ENCODE measurements at places on chromosomes 13 and 19.

- no peak for DNase-seq
- no peaks in the 10 kb centered on the region for H3K27me3 ChIP-seq
- no peaks in the 10 kb centered on the region for H3K4me1 ChIP-seq
- no peak overlapping the region for H3K4me3 ChIP-seq
- no peak overlapping the region for H3K27ac ChIP-seq
Observed at GRCh38 chr13:66926851-66927524, 303.1 kb downstream of the PCDH9 start.

DNA sequence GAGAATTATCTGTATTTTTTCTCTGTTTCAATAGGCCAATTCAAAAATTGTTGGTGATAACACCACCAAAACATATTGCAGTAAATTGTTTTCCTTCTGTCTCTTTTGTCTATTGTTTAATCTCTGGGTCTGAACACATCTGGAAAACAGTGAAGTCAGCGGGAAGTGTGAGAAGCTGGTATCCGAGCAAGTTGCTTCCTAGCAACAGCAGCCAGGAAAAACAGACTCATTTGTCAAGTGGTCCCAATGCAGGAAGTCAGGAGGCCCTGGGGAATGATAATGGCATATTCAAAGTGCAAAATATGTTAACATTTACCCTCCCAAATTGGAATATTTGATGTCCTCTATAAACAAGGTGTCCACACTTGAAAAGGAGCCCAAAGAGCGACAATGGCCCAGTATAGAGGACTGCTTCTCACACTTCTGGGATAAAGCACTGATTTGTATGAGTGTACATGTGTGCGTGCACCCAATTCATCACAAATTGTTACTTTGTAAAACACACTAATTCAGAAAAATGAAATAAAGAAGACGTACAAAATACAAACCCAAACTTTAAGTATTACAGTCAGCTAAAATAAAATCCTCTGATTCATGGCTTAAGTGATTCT lies 515.0 kb downstream of the TBC1D4 start:
- H3K36me3 ChIP-seq: no peaks in the 10 kb centered on the region
- H3K4me3 ChIP-seq: no peak overlapping the region
- no peak for DNase-seq
- H3K27ac ChIP-seq: no peak overlapping the region
- H3K27me3 ChIP-seq: no peaks in the 10 kb centered on the region
- no peaks in the 10 kb centered on the region for H3K4me1 ChIP-seq

DNA sequence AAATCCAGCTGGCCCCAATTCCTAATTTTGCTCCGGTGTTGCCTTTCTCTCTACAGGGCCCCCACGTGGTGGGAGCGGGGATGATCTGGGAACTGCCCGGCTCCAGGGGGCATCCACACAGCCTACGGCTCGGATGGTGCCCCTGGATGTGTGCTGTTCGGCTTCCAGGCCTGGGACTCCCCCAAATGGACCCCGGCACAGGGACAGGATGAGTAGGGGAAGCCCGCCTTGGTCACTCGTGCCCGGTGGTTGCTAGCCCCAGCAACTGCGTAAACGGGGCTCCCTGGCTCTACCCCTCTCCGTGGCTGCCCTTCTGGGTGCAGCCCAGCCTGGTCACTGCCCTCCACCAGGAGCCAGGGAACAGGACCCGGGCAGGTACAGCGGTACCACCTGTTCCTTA lies 111.5 kb downstream of the TEX26 start:
- no peaks in the 10 kb centered on the region for H3K27me3 ChIP-seq
- peaks cover 41% of the 10 kb centered on the region for H3K4me1 ChIP-seq
- H3K36me3 ChIP-seq: no peaks in the 10 kb centered on the region

DNA sequence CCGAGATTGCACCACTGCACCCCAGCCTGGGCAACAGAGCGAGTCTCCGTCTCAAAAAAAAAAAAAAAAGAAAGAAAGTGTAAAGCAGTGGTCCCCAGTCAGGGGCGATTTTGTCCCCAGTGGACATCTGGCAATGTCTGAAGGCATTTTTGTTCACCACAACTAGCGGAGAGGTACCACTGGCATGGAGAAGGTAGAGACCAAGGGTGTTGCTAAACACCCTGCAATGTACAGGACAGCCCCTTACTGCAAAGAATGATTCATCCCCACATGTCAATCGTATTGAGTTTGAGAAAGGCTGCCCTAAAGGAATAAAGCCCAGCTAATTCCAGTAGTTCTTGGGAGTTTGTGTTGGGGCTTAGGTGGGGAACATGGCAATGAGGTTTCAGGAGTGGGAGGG lies 38.7 kb downstream of the CYP4F2 start:
- no peaks in the 10 kb centered on the region for H3K36me3 ChIP-seq
- H3K4me3 ChIP-seq: no peak overlapping the region
- no peaks in the 10 kb centered on the region for H3K27me3 ChIP-seq
- H3K27ac ChIP-seq: no peak overlapping the region

DNA sequence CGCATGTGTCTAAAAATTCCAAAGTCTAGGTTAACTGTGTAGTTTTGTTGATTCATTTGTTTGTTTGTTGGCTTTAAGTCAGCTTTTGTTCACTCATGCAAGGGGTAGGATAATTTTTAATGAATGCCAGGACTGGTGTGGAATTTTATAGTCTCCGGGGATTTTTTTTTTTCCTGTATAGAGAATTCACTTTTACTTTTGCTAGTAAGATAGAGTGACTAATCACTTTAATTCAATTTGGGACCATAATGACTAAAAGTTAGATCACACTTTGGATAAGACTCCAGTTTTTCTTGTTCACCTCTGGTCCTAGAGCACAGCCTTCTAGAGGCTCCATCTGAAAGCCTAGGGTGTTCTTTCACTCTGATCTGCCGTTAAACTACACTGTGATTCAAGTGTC lies 1690.0 kb downstream of the PCDH9 start:
- H3K27me3 ChIP-seq: no peaks in the 10 kb centered on the region
- DNase-seq: no peak
- H3K4me1 ChIP-seq: no peaks in the 10 kb centered on the region
- H3K36me3 ChIP-seq: no peaks in the 10 kb centered on the region
- no peak overlapping the region for H3K27ac ChIP-seq
- no peak overlapping the region for H3K4me3 ChIP-seq

DNA sequence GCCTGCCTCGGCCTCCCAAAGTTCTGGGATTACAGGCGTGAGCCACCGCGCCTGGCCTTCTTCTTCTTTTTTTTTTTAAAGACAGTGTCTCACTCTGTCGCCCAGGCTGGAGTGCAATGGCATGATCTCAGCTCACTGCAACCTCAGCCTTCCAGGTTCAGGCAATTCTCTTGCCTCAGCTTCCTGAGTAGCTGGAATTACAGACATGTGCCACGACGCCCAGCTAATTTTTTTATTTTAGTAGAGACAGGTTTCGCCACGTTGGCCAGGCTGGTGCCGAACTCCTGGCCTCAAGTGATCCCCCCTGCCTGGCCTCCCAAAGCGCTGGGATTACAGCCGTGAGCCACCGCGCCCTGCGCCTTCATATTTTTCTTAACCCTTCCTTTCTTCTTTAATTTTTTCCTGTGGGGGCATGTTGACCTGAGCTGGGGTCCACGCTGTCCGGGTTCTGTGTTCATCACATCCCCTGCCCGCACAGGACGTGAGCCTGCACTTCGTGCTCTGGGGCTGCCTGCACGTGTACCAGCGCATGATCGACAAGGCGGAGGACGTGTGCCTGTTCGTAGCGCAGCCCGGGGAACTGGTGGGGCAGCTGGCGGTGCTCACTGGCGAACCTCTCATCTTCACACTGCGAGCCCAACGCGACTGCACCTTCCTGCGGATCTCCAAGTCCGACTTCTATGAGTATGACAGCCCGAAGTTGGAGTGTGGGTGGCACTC lies 14.1 kb downstream of the PNPLA6 start:
- H3K4me3 ChIP-seq: no peak overlapping the region
- H3K27me3 ChIP-seq: no peaks in the 10 kb centered on the region
- H3K27ac ChIP-seq: no peak overlapping the region
- DNase-seq: no peak
- no peaks in the 10 kb centered on the region for H3K4me1 ChIP-seq
- no peaks in the 10 kb centered on the region for H3K36me3 ChIP-seq

DNA sequence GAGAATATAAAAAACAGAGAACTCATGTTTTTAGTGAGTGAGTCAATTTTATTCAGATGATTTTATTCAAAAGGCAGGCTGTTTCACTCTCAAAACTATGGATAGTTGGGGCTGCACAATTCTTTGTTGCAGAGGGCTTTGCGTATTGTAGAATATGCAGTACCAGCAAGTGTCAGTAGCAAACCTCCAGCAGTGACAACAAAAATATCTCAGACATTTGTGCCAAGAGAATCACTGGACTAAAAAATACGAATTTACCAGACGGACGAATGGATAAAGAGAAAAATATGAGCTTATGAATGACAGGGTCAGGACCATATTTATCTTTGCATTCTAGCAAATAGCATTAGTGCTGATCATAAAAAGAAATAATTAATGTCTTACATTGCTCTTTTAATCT lies 359.1 kb downstream of the FGF14 start:
- H3K4me3 ChIP-seq: no peak overlapping the region
- H3K27ac ChIP-seq: no peak overlapping the region
- H3K4me1 ChIP-seq: no peaks in the 10 kb centered on the region
- DNase-seq: no peak

DNA sequence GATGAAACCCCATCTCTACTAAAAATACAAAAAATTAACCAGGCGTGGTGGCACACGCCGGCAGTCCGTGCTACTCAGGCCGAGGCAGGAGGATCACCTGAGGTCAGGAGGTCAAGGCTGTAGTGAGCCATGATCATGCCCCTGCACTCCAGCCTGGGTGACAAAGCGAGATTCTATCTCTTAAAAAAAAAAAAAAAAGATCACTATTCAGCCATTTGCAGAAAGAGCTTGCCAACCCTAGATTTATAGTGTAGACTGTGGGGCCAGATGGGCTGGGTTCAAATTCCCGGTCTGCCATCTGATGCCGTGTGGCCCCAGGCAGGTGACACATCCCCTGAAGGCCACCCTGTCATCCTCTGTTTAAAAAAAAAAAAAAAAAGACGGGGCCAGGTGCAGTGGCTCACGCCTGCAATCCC lies 28.9 kb downstream of the SMIM24 start:
- no peak overlapping the region for H3K27ac ChIP-seq
- no peak for DNase-seq
- no peaks in the 10 kb centered on the region for H3K4me1 ChIP-seq
- H3K27me3 ChIP-seq: no peaks in the 10 kb centered on the region
- H3K36me3 ChIP-seq: peaks cover 9% of the 10 kb centered on the region

DNA sequence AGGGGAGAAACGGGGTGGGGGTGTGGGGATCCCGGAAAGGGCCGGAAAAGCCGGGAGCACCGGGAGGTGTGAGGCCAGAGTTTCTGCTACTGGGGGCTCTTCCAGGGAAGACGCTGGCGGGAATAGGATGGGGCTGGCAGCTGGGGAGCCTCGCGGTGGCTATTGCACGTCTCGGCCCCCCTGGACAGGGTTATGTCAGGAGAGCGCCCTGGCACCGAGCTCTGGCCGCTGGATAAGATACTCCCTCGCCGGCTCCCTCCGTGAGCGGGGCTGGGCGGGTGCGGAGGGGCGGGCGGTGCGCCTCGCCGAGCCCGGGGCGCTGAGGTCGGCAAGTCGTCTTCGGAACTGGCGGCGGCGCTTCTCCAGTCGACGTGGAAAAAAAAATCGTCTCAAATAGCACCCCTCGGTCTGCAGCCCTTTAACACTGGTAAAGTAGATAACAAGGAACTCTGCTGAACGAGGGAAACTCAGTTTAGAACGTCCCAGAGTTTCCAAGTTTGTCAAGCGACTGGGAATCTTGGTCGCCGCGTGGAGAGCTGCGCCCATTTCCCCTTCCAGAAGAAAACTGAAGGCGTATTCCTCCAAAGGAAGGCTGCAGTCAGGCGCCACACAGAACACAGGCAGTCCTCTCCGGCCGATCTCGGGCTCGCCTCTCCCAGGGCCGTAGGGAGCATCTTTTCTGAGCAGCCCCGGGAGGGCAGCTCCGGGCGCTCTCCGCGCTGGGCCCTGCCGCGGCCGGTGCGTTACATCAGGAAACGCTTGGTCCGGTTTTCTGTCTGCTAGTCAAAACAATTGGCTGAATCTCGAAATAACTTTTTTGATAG lies 115.1 kb downstream of the KCNRG start:
- H3K4me1 ChIP-seq: peaks cover 65% of the 10 kb centered on the region
- no peak overlapping the region for H3K27ac ChIP-seq

DNA sequence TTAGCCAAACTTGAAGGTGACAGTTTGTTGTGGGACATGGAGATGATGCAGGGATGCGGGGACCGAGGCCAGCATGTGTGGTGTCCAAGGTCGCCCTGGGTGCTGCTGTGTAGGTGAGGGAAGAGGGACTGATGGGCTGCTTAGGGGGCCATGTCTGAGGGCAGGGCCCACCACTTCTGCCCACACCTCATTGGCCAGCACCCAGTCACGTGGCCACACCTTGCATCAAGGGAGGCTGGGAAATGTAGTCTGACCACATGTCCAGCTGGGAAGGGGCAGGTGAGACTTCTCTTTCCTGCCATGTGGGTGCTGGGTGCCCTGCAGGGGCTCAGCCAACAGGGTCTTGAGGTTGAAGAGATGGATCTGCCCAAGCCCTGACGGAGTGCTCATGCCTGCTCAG lies 88.9 kb downstream of the KDM4B start:
- H3K27me3 ChIP-seq: no peaks in the 10 kb centered on the region
- DNase-seq: no peak
- no peaks in the 10 kb centered on the region for H3K4me1 ChIP-seq
- H3K36me3 ChIP-seq: no peaks in the 10 kb centered on the region

DNA sequence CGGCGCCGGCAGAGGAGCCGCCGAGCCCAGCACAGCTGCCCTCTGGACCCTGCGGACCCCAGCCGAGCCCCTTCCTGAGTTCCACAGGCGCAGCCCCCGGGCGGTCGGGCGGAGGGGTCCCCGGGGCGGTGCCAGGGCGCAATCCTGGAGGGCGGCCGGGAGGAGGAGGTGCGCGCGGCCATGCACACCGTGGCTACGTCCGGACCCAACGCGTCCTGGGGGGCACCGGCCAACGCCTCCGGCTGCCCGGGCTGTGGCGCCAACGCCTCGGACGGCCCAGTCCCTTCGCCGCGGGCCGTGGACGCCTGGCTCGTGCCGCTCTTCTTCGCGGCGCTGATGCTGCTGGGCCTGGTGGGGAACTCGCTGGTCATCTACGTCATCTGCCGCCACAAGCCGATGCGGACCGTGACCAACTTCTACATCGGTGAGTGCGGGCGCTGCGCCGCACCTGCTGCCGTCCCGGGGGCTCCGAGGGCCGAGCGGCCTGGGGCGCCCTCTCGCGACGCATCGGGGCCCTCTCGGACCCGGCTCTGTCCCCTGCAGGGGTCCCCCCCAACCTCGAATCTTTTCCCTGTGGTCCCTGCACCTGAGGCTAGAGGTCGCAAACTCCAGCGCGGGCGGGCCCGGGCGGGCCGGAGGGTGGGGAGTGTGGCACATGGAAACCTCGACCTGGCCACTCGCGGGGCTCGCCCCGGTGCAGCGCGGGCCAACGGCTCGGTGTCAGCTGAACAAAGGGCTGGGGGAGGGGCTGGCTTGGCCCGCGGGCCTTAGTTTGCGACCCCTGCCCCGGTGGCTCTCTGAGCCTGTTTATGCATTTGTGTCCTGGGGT lies at the start of gene KISS1R:
Gene KISS1R, plus strand, starts transcription at position 11 of the 829 bp plus-strand sequence. Its CDS starts 170 bp downstream, at position 181.
- DNase-seq: peak; percentile 46
- H3K36me3 ChIP-seq: no peaks in the 10 kb centered on the region
- H3K4me1 ChIP-seq: peaks cover 23% of the 10 kb centered on the region
- H3K4me3 ChIP-seq: peak within 1 kb of the TSS; percentile 34

GRCh38 chr13:23921451-23921888 lies 24.2 kb upstream of the C1QTNF9B start:
- no peaks in the 10 kb centered on the region for H3K36me3 ChIP-seq
- H3K4me1 ChIP-seq: no peaks in the 10 kb centered on the region
- peaks cover 5% of the 10 kb centered on the region for H3K27me3 ChIP-seq
- no peak overlapping the region for H3K27ac ChIP-seq
- DNase-seq: no peak

All from CD8-positive, alpha-beta memory T cell (primary cell).